Stimulated activated CD8-positive, alpha-beta memory T cell treated with anti-CD3 and anti-CD28 coated beads, Interleukin-15, amount 100 ng/mL, for 4 hours (primary cell): ENCODE measurements at places on chromosomes 1 and 21.

GRCh38 chr1:21668232-21668950 is 766 bp downstream of the RAP1GAP start:
- DNase-seq = no peak

GRCh38 chr1:34013958-34014737 is 150.3 kb downstream of the HMGB4 start:
- no peak for DNase-seq

GRCh38 chr1:19101244-19101643 is 108.8 kb downstream of the UBR4 start:
- no peak for DNase-seq

DNA sequence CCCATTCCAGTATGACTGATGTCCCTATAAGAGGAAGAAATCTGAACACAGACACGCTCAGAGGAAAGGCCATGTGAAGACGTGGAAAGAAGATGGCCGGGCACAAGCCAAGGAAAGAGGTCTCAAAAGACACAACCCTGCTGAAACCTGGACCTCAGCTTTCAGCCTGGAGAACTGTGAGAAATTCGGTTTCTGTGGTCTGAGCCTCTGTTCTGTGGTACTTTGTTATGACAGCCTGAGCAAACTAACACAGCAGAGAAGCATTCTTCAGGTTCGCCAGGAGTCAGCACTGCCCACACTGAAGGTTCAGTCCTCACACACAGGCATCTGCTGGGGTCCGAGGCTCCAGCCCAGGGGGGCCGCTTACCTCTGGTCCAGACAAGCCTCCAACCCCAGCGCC is 37.7 kb downstream of the SEC16B start:
- DNase-seq = no peak

DNA sequence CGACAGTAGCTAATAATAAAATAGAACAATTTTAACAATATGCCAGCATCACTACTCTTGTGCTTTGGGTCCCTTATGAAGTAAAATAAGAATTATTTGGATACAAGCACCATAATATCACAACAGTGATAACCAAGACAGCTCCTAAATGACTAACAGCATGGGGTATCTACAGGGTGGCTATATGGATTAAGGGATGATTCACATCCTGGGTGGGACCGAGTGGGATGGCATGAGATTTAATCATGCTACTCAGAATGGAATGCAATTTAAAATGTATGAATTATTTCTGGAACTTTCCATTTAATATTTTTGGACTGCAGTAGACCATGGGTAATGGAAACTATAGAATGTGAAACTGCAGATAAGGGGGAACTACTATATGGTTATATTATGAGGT is 28.1 kb upstream of the B3GALNT2 start:
- no peak for DNase-seq
